ENCODE measurements at places on chromosomes 2 and 18.

- DNase-seq, result no peak
Observed at GRCh38 chr2:147679955-147680531, 164.8 kb upstream of the ACVR2A start.

- no peak for DNase-seq
Observed at GRCh38 chr2:222993920-222994650, 57.9 kb upstream of the KCNE4 start.

DNA sequence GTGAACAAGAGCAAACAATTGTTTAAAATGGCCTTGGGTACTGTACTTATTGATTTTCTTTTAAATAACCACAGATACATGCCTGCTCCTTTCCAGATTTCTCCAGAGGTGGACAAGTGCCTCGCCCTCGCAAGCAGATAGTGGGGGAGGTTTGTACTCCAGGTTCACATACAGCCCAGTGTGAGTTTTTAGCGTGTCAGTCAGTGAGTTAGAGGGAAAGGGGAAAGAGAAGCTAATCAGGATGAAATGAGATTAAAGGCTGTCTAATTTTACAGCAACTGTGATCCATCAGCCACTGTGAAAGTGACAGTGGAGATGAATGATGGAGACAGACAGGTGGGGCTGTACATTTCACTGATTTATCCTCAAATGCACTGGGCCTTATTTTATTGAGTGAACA lies 74.7 kb downstream of the KLHL14 start:
- DNase-seq, result no peak

DNA sequence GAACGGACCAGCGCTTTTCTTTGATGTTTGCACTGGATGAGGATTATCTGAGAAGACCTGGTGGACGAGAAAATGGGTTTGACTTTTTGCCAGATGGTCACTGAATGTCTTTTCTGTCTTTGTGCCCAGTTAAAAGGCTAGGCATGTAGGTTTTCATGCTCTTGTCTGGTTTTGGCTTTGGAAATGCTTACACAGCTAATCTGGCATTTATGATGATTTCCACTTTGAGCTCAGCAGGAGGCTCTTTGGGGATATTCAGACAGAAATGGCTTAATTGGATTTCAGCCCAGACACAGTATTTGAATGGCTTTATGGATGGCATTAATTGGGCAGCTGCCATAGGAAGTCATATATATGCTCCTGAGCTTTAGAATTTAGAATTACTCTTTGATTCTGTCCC lies 59.6 kb downstream of the NCK2 start:
- DNase-seq, result no peak

GRCh38 chr2:37319754-37320609 lies 4.7 kb downstream of the PRKD3 start:
- DNase-seq, result no peak

DNA sequence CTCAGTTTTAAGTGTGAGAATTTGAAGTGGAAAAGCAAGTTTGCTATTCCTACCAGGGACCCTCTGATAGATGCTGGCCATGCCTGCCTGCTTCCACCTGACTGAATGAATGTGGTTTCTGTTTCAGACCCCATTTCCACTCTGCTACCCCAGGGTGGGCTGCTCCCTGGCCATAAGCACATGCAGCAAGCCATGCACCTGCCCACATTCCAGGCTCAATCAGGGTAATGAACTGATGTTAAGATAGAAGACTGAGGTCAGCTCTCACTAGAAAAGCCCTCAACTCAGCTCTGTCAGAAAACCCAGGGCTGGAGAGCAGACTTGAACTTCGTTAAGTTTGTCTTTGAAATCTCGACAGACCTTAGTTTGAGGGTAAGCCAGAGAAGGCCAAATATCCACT lies 333.9 kb downstream of the CYRIA start:
- no peak for DNase-seq

GRCh38 chr2:146189541-146189940 lies 1655.3 kb upstream of the ACVR2A start:
- DNase-seq, result no peak

DNA sequence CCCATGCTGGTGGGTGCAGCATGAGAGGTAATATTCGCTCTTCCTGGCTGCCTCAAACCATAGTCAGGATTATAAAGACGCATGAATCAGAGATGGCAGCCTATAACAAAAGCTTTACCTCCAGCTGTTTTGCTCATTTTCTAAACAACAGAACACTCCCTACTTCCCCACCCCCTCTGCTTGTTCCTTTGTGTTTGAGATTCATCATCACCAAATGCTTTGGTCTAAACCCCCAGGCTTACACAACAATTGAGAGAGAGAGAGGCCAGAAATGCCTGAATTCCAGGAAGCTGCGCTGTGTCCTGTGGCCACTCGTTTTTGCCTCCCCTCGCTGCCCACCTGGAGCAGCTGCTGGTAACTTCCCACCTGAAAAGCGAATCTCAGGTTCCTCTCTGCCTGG lies 78.8 kb upstream of the CAPN13 start:
- DNase-seq, result no peak

DNA sequence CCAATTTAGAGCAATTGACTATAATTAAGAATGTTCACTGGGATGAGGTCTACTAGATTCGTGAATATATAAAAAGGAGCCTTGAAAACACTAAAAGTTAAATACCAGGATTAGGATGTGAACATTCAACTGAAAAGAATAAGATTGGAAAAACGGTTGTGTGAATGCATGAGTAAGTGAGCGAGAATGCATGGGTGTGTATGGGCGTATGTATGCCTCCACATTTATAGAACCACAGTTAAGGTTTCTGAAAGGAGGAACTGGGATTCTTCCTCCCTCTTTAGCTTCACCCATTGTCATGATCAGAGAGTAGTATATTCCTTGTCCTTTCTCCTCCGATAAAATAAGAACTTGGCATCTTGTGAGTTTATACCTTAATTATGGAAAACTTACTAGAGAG lies 151.1 kb upstream of the UBE2E3 start:
- no peak for DNase-seq

GRCh38 chr2:16900405-16901025 lies 234.9 kb upstream of the CYRIA start:
- no peak for DNase-seq

Data from GM19239 (cell line).